ENCODE measurements at places on chromosomes 16 and 17. TPM values are rescaled to one million over a fixed set of nuclear protein-coding genes. Genes with fewer than 3 reads are reported as not detected.
A peak's percentile ranks its signal among the peaks of the same experiment; 100 is the strongest.

The KCNAB3 gene
- 0.36 TPM for total RNA-seq

GRCh38 chr16:11359370-11359769, 14.1 kb downstream of the RMI2 start:
- DNase-seq = peak; percentile 90

DNA sequence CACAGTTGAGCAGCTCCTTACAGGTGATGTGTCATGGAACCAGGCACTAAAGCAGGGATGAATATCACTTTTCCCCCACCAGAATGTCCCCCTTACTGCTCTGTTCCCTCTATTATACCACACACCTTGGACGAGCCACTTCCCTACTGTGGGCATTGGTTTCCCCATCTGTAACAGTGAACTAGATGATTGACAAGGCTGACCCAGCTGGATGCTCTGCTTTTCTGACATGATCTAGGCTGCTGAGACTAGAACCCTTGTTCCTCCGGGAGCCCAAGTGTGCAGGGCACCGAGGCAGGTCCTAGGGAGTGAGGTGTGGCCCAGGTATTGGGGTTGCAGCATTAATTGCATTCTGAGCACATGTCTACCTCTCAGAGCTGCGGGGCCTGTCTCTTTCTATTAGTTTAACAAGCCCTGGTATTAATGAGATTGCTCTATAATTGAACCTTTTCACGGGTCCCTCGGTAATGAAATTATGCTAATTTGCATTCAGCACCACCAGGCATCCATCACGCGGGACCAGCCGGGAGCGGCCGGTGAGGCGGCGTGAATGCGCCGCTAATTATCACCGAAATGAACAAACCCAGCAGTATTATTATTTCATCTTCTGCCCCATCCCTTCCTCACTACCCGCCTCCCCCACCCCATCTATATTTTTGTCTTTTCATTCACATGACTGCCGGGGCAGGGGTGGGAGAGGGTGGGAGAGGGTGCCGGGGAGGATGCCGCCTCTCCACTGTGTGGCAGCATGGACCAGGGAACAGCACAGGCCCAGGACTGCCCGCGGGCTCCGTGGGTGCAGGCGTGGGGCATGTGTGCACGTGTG, 121.1 kb downstream of the CYLD start:
- DNase-seq = no peak

DNA sequence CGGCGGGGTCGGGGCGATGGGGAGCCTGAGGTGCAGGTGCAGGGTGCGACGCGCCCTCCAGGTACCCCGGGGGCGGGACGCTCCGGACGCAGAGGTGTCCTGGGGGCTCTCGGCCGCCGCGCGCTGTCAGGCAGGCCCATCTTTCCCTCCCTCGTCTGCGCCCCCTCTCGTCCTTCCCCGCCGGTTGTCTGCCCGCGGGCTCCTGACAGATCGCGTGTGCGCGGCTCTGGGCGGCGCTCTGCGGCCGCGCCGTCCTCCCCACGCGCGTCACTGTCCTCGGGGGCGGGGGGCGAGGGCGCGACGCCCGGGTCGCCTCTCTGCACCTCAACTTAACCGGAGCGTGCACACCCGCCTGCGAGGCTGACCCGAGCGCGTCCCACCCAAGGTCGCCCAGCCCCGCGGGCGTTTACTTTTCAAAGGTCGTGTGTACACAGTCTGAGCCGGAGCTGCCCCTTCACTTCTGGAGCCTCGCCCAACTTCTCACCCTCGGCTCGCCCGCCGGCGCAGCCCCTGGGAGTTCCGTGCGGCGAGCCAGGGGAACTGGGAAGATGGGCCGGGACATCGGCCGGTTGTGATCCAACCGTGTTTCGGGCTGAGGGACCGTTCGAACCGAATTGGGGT, 512 bp downstream of the AKAP1 start:
- DNase-seq = peak; percentile 23

GRCh38 chr16:72847187-72848027, 200.5 kb downstream of the ZFHX3 start:
- DNase-seq = peak; percentile 36

Measured in IMR-90 (cell line).